ENCODE measurements at places on chromosomes 13 and 19.

GRCh38 chr13:94128430-94128829 is 351.1 kb downstream of the DCT start:
- DNase-seq: no peak

- no peak for DNase-seq
Observed at GRCh38 chr13:27927444-27928352, 7.9 kb downstream of the PDX1 start.

DNA sequence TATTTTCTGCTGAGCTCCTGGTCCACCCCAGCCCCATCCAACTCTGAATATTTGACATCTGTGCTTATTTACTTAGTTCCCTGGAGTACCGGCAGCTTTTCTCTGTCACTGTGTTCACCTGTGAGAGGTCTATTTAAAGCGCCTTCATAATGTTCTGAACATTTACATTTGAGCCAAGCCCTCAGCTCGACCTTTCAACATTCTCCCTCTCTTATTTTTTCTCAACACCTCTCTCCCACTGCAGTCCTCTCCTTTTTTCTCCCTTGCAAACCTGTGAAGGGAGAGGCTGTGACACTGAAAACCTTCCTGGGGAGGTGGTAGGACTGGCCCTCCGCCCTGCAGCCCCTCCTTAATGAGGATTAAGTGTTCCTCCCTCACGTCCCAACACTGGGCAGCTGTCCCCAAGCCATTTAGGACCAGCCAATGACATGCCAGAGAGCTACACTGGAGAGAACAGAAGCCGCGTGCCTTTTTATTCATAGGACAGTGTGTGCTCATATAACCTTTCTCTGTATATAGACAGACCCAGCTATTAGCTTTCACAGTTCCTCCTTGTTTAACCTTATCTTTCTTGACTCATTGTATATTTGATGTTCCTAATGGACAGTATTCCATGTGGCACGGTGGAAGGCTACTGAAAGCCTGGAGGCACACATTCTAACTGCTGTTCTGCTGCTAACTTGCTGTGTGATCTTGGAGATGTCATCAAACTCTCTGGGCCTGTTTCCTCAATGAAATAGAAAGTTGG is 134.8 kb downstream of the NUFIP1 start:
- DNase-seq: no peak

DNA sequence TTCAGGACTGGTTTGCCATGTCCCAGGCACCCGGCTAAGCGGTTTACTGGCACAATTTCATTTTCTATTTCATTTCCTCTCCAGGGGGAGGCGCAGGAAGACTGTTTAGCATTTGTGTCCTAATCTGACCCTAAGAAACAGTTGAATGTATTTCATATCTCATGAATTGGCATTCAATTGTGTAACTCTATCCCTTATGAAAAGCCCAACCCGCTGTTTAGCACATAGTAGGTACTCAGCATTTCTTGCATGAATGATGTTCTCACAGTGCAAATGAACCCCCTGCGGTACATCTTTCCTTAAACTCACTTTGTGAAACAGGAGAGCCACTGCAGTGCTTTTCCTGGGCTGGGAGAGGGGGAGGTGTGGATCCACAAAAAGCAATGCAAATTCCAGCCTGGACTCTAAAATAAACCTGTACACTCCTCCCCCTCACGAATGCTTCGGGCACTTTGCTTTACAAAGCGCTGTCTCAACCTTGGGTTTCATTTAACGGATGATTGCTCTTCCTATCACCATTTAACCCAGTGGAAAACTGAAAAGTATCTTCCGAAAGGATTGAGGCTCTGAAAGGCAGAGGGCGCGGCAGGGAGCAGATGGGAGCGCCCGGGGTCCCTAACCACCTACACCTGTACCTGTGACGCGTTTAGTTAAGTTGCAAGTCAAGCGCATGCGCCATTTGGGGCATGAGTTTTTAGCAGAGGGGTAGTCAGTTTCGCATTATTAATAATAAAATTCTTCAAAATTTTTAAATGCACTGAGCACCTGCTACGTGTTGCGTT is 1.2 kb upstream of the EEF2 start:
- peak; percentile 36 for DNase-seq

GRCh38 chr13:77000475-77000874 is 8.6 kb downstream of the CLN5 start:
- DNase-seq: no peak

GRCh38 chr19:48635966-48636858 is 967 bp downstream of the DBP start:
- no peak for DNase-seq

DNA sequence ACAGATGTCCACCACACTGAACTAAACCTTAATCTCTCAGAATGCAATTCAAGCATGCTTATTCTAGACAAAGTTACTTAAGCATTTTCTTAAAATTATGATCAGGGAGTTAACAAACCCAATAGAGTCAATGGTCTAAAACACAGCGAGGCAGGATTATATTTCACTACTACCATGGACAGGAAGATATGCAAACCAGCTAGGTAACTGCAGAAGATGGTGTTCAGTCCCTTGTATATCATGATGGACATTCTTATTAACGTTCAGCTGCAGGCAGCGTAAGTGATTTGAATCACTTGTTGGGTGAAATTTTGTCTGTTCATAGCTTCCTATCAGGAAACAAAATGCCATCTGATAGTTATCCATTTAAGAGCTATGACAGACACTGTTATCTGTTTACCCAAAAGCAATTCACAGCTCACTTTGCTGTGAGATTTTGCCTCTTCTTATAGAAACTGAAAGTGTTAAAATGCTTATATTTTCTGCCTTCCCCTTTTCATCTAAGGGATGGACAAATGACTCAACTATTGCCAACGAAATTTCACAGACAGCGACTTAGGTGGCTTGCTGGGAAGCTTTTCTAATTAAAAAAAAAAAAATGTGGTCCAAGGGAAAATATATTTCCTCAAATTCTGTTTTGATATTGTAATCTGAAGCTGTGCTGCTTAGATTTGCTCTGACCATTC is 591.9 kb downstream of the DACH1 start:
- no peak for DNase-seq

DNA sequence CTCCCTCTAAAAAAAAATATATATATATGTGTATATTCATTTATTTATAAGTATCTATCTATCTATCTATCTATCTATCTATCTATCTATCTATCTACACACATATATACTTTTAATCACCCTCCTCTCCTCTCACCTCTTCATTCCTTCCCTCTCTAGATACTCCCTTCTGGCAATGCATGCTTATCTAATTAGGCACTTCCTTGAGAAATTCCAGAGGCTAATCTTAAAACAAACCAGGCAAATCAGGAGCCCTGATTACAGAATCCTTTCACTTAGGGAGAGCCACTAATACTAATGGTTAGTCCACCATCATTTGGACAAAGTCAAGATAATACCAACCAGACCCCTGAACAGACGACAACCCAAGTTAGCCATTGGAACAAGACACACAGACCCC is 17.6 kb downstream of the CD70 start:
- no peak for DNase-seq

DNA sequence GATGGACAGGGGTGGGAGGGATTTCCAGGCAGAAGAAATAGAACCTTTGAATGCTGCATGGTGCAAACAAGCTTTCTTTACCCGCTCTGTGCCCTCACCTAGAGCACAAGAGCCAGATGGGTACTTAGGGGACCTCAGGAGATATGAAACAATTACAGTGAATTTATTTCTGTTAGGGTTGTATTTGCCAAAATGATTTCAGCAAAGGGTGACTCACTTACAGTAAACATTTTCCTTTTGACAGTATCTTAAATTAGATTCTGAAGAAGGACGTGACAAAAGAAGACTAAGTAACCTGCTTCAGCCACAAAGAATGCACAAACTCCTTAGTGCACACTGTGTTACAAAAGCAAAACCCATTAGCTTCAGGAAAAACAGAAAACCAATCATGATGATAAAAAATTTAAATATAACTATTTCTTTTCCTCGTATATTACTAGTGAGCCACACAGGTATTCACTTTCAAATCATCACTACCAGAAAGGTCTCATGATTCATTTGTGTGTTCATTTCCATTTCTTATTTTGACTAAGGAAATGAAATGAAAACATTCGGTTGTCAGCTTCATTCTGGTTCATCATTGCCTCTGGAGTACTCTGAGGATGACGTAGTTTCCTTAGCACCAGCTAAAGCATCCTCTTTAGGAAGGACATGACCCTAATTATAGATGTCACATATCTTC is 158.8 kb downstream of the NHLRC3 start:
- no peak for DNase-seq

GRCh38 chr13:63979951-63980350 is 2564.3 kb upstream of the PCDH20 start:
- DNase-seq: no peak

DNA sequence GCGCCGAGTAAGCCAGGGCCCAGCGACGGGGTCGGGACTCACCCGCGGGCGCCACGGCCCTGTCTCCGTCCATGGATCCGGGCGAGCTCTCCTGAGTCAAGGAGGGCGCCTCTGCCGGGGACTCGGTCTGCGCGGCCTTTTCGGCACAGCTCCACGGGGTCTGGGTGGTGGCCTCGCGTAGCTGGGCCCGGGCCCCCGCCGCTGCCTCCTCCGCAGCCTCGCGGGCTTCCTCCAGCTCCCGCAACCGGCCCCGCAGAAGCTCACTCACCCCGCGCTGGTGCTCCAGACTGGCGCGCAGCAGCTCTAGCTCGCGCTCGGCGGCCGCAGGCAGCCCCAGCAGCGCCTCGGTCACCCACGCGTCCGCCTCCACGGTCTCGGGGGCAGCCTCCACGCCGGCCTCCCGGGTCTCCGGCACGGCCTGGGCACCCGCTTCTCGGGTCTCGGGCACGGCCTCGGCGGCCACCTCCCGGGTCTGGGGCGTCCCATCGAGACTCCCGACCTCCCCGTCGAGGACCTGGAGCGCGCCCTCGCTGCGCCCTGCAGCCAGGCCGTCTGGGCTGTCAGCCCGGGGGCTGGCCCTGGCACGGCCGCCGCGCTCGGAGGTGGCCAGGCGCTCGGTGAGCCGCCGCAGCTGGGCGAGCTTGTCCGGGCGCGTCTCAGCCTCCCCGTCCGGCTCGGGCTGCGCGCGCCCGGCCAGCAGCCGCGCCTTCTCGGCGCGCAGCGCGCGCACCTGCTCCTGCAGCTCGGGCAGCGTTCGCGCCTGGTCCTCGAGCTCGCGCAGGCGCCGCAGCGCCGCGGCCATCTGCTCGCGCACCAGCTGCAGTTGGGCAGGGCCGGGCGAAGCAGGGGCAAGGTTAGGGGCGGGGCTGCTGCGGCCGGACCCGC is 8.4 kb downstream of the KANK3 start:
- peak; percentile 11 for DNase-seq

DNA sequence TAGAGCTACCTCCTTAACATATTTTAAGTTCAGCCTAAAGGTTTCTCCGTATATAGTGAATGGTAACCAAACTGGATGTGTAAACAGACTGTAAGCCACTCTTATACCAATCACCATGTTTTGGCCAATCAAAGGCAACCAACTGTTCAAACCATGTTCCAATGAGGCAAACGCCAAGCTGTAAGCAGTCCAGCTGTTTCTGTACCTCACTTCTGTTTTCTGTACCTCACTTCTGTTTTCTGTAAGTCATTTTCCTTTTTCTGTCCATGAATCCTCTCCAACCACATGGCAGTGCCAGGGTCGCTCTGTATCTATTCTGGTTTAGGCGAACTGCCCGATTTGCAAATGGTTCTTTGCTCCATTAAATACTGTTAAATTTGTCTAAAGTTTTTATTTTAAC is 24.4 kb downstream of the COMMD6 start:
- DNase-seq: no peak

Measured in nucleus accumbens (tissue), 56 donors.